ENCODE measurements at places on chromosomes 11 and 22.

GRCh38 chr11:11662578-11662977, 40.8 kb upstream of the GALNT18 start:
- no peak for DNase-seq

GRCh38 chr11:86555866-86556265, 116.5 kb downstream of the ME3 start:
- no peak for DNase-seq

- no peak for DNase-seq
Observed at GRCh38 chr22:45430871-45431270, 17.4 kb downstream of the RIBC2 start.

DNA sequence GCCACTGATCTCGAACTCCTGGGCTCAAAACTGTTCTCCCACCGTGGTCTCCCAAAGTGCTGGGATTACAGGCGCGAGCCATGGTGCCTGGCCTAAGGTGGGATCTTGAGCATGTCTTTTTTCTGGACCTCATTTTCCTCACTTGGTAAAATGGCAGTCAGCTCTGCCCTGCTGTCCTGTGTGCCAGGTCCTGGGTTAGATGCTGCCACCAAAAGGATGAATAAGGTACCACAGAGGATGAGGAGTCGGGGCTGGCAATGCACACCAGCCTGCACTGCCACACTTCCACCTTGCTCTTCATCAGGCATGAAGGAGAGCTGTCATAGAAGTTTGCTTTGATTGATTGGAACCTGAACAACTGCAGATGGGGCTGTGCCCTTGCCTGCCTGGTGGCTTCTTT, 32.3 kb downstream of the ACO2 start:
- no peak for DNase-seq

DNA sequence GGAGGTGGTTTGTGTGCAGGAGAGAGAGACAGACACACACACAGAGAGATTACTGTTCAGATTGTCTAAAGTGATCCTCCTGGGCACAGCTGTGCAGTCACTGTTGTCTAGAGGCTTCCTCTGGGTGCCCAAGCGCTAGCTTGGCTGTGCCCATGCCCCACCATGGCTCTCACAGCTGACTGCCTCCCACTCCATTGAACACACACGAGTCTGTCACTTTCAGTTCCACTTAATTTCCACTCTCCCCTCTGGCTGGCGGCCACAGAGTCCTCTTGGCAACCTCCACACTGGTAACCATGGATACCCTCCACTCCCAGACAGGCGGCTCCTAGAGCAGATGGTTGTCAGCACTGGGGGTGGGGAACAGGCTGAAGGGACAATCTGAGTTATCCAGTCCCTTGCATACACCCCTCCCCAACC, 29.1 kb downstream of the MAP6 start:
- peak; percentile 72 for DNase-seq
